Stimulated activated naive B cell treated with anti-CD40 and anti-IgM and Interleukin-4, amounts not matched to agents 10 μg/mL and 1 μg/mL and 100 μg/mL, for 72 hours (primary cell): ENCODE measurements at places on chromosomes 7 and 10.
A peak's percentile ranks its signal among the peaks of the same experiment; 100 is the strongest.

DNA sequence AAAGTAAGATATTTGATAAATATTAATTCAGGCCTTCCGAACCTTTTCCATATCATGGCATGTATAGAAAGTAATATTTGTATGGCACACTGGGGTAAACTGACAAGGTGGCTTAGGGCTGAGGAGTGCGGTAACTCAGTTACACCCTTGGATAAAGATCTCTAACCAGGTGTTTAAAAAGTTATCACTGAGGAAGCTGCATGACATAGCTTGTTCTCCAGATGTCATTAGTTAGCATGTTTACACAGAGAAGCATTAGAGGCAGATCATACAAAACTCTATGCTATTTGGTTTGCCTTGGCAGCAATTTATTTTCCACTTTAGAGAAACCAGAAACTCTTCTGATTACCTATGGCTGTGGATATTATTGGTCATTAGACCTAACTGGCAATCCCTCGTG is 118.2 kb downstream of the ST7 start:
- DNase-seq = no peak

- no peak for DNase-seq
Measured at GRCh38 chr10:6044060-6044459, 18.1 kb downstream of the IL2RA start.

DNA sequence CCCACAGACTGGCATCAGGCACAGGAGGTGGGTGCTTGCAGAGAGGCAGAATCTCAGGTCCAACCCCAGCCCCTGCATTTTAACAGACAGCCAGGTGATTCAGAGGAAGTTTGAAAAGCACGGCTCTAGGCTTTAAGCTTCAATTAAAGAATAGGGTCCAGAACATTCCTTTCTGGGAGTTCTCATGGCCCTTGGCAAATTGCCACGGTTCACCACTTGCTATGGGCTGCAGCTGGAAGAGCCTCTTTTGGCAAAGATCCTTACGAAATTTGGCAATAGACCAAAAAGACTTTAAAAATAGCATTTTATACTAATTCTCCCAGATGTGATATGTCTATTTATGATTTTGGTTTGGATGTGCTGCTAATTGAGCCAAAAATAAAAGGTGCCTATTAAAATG is 148.1 kb downstream of the ITGA8 start:
- no peak for DNase-seq

GRCh38 chr10:61830072-61830845 is 71.2 kb upstream of the ARID5B start:
- DNase-seq = no peak

GRCh38 chr7:123823898-123824753 is 20.8 kb upstream of the HYAL4 start:
- DNase-seq = peak; percentile 23

DNA sequence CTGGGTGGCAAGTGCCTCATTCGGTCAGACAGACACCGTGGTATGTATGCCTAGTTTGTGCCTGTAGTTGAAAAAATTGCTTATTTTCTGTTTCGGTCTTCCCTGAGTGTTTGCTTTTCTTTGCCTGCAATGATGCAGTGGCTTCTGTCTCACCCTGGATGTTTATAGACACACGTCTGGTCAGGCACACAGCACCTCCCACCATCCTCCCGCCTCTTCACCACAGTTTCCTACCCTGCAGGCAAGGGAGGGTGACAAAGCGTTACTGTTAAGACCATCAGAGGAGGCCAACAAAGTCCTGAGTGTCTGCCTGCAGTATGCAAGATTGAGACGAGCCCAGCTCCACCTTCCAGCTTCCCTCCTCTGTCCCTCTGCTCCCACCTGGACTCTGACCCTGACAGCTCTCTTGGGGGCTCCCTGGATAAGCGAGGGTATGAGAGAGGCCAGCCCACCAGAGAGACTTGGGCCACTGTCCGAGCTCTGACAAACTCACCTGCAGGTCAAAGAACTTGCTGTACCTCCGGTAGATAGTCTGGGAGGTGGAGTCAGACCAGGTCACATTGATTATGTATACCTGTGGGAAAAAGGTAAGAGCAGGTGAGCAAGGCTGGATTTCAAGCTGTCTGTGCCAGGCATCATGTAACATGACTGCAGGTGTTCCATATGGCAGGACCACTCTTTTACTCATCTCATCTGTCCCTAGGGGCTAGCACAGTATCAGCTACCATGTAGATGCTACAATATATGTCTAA is 54.4 kb downstream of the SH3PXD2A start:
- no peak for DNase-seq

GRCh38 chr7:123594813-123595241 is 6.8 kb upstream of the ASB15 start:
- DNase-seq = no peak

DNA sequence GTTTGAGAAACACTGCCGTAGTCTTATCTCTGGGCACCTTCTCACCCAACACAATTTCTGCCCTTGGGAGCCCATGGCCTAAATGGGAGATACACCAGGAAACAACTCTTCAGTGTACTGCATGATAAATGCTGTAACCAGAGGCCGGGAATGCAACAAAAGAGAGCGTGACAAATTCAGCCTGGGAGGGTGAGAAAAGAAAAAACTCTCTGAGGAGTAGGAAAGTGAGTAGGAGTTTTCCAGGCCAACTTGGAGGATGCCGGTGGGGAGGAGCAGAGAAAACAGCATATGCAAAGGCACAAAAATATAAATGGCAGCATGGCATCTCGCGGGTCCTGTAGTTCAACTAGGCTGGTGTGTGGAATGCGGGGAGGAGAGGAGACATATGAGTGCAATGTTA is 624.5 kb downstream of the PARD3 start:
- no peak for DNase-seq

DNA sequence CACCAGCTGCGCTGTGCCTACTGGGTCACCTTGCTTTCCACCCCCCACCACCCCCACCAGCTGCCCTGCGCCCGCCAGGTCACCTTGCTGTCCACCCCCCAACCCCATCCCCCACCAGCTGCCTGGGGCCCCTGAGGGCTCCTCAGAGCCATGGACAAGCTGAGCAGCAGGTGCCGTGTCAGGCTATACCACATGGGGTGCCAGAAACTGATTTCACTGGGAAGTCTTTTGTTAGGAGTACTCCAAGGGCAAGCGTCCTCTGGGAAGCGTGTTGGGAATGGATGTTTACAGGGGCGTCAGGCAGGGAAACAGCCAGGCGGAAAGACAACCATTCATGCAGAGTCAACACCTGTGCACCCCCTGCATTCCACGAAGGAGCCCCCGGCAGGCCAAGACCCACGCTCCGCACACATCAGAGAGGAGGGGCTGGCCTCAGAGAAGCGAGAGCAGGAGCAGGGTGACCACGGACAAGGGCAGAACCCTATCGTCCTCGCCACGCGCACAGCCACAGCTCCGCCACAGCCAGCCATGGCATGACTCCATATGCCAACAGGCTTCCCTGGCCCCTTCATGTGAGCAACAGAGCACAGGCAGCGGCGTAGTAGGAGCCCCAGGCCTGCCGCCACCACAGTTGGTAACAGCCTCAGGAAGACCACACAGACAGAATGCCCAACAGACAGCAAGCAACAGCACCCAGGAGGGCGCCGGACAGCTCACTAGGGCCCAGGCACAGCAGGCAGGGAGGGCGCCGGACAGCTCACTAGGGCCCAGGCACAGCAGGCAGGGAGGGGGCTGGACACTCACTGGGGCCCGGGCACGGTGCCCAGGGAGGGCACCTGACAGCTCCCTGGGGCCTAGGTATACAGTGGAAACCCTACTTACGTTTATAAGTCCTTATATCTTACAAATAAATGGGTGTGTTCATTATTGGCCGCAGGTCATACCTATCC is 180.8 kb downstream of the MAD1L1 start:
- no peak for DNase-seq

DNA sequence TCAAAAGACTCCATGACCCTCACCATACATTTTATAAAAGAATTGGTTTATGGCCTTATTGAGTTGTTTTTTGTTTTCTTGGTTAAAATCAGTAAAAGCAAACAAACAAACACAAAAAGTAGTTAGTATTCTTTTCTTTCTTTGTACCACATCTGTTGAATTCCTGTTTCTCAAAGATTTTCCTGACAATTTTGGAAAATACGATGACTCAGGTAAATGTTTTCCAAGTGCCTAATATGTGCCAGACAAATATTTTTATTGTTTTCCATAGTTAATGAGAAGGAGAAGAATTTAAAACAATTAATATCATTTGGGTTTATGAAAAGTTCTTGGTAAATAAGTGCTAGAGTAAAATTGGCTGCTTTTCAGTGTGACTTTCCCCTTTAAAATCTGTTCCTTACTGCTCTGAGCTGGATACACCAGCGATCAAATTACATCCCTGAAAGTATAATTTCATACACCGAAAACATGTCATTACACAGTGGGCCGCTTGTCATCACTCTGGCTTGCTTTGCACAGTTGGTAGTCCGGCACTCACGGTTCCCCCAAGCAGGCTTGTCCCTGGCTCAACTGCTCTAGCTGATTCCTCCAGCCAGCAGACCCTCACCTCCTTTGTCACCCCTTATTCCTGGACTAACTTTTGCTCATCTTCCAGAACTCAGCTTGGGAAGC is 80.5 kb downstream of the TBXAS1 start:
- no peak for DNase-seq

- DNase-seq = no peak
Measured at GRCh38 chr10:5601826-5602495, 64.4 kb downstream of the ASB13 start.

DNA sequence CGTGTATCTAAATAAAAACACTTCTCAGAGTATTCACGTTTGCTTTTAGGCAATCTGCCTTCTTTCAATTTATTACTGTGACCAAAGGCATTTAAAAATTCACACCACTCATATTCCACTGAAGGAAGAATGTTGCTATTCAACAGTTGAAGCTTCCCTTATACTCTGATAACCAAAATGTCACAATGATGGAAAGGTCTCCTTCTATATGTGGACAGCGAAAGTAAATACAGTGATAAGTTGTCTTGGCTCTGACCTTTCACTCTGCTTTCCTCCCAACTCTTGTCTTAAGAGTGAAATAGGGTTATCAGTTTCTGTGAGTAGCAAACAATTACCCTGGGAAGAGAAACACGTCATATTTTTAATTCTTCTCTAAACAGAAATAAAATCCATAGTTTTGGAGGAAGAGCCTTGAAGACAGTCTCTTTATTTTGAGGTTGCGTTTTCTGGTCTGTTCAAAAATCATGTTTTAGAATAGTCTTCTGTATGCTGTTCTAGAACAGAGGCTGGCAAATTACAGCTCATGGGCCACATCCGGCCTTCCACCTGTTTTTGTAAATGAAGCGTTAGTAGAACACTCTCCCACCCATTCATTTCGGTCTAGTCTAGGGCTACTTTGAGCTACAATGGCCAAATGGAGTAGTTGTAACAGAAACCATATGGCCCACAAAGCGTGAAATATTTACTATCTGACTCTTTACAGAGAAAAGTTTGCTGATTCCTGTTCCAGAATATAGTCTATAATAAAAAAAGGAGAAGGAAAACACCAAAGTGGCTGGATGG is 41.3 kb downstream of the ETV1 start:
- no peak for DNase-seq

- no peak for DNase-seq
Measured at GRCh38 chr10:65555192-65555591, 1370.6 kb upstream of the LRRTM3 start.

DNA sequence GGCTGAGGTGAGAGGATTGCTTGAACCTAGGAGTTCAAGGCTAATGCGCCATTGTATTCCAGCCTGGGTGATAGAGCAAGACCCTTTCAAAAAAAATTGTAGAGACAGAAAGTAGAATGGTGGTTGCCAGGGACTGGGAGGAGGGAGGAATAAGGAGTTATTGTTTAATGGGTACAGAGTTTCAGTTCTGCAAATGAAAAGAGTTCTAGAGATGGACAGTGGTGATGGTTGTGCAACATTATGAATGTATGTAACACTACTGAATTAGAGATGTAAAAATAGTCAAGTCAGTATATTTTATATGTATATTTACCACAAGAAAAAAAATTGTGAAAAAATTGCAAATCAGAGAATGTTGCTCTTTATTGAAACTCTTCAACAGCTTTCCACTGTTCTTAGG is 266.5 kb upstream of the NPY start:
- no peak for DNase-seq

- no peak for DNase-seq
Measured at GRCh38 chr10:73647211-73647874, 6.1 kb upstream of the MYOZ1 start.

DNA sequence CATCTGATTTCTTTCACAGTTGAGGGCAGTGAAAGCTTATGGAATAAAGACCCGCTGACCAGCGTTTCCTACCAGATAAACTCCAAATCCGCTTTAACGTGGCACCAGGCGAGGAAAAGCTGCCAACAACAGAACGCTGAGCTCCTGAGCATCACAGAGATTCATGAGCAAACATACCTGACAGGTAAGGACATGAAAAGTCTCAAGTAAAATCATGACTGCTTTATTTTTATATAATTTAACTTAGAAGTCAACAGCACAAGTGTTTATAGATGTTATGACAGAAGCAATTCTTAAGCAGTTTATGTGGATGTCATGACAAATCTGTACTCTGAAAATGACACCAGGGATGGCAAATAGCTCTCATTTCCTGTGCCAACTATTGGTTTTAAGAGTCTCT is 24.5 kb downstream of the MRC1 start:
- no peak for DNase-seq

DNA sequence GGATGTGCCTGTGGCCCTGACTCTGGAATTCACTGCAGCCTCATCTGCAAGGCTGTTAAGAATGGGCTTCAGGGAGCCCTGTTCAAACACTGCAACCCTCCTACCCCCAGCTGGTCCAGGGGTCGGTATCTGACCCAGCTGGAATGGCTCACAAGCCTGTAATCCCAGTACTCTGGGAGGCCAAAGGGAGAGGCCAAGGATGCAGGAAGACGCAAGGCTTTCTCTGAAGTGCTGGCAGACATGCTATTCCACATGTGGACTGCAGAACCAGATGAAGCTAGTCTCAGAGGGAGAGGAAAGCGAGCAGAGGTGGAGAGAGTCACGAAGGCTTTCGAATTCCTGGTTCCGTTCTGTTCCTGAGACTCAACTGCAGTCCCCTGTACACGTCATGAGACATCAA is 45.0 kb downstream of the ESYT2 start:
- no peak for DNase-seq

GRCh38 chr7:2654059-2654458 is 22.3 kb downstream of the TTYH3 start:
- DNase-seq = no peak

DNA sequence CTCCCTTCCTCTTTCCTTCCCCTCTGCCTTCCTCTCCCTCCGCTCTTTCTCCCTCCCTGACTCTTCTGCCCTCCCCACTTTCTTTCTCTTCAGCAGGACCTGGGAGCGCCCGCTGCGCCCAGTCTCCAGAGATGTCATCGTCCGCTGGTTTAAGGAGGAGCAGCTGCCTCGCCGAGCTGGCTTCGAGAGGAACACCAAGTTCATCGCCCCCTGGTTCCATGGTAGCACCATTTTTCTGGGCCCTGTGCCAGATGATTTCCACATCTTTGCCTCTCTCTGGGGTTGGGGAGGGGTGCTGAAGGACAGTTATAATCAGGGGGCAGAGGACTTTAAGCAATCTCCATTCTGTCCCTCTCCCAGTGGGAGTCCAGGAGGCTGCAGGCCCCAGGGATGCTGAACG is 71.6 kb downstream of the SH2D4B start:
- DNase-seq = no peak

- DNase-seq = no peak
Measured at GRCh38 chr7:140325600-140325999, 72.7 kb downstream of the SLC37A3 start.
